Fibroblast of lung (primary cell): ENCODE measurements at places on chromosomes 1 and 21.

DNA sequence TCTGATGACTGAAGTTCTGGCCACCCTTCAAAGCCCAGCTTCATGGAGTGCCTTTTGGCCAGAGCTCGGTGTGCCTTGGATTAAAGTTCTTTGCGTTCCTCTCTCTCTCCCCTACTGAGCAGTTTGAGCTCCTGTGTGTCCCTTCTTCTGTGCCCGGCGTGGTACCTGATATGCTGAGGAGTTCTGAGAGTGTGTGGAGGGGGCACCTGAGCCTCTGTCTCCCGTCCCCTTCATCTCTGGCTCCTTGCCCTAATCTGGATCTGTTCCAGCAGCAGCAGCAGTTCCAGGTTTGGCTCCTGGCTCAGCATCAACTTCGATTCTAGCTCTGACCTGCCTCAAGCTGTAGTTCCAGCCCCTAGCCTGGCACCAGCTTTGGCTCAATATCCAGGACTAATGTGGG, 25.1 kb upstream of the MYCL start:
- DNase-seq = no peak

DNA sequence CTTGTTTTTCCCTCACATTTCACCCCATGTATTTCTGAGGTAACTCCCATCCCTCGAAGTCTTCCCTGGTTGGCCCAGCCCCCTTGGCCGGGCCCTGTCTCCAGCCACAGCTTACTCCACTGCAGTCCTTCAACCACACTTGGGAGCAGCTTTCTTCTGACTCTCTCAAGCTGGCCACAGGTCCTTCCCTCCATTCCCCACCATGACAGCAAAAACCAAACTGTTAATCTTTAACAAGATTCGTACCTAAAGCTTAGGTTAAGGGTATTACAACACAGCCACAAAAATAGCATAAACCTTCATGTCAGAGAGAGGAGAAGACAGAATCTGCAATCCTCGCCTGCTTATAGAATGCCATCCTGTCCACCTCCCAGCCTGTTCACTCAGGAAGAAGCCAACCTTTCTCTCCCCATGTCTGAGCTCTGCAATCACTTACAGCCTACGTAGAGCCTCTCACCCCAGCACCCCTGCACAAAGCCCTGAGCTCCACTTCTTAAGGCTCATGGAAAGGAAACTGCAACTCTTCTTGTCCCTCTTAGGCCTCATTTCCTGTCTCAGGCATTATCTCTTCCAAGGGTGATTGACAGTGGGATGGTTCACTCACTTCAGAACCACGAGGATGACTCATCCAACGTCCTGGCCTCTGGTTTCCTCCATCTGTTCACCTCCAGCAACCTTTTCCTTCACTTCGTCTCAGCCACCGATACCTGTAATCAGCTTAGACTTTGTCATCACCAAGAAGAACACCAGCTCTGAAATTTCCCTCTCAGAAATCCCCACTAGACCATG, 72.8 kb downstream of the CD2 start:
- no peak for DNase-seq

DNA sequence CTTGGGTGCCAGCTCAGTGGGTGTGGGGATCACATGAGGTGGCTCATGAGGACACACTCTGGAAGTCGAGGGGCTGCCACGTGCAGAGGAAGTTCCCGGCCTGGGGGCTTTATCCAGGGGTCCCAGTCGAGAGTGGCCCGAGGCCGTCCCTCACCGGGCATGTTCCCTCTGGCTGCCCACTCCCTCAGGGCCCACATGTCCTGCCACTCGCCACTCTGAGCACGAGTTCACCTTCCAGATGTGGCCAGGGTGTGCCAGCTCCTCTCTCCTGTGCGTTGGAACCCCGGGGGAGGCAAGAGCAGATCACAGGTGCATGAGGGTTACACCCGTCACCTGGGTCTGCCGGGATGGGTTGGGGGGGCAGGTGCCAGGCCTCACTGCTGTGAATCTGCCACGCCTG, 14.6 kb downstream of the TMEM201 start:
- no peak for DNase-seq

DNA sequence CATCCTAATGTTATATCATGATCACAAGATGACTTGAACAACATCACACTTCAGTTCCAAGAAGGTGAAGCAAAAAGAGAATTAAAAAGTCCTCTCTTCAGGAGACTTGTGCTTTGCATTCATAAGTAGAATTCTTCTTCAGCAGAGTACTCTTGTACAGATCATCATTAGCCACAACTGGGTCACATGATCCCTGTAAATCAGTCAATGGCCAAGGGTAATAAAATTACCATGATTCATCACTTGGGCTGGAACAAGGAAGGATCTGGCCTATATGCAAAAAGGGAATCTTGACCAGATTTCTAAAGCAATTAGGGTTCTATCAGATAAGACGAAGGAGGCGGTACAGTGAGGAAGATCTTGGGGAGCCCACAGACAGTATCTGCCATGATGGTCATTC, 458.0 kb upstream of the DEPDC1 start:
- peak; percentile 64 for DNase-seq
